ENCODE measurements at places on chromosomes 7 and 10.

DNA sequence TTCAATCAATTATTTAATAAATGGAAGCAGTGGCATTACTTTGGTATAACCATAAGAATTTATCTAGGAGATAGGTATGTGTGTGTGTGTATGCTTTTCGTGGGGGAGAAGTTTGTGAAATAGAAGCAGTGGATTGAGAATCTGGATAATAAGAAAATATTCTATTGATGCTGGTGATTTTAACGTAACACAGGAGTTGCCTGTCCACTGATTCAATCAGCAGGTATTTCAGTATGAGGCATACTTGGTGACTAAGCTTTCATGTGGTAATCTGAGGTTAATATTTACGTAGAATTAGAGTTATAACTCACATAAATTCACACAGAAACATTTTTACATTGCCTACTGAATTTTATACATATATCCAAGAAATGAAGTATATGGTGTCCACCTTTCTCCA, 568.0 kb downstream of the ZWINT start:
- DNase-seq = no peak

DNA sequence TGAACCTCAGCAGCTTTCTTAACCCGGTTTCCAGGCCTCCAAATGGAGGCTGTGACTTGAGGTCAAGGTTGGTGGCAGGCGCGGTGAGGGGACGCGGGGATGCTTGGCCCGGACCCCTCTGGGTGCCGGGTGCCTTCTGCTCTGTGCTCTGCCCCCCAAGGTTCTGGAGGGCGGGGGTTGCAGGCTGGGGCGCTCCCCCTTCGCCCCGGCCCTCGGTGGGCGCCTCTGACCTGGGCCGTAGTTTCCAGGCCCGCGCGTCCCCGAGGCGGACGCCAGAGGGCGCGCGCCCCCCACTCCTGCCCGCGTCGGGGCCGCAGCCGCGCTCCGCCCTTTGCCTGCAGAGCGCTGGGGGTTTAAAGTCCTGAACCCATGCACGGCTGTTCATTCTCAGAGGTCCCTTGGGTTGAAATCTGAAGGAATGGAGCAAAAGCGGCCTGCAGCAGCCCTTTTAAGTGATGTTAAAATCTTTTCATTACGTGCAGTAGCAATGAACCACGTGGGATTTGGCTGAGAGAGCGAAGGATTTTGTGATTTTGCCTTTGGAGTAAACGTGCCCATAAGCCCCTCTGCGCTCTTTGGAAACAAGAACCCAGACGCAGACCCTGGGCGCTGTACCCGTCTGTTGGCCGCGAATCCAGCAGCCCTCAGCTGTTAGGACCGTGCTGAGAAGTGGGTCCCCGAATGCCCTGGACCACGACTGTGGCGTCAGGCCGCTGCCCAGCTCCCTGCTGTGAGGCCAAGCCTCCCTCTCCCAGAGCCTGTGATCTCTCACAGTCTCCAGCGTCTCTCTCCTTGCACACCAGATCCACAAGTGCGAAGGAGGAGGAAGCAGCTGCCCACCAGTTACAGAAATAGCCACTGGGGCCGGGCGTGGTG, 135.0 kb downstream of the ACTR3B start:
- peak; percentile 64 for DNase-seq

GRCh38 chr7:17986851-17987250, 40.8 kb downstream of the PRPS1L1 start:
- DNase-seq = no peak

- no peak for DNase-seq
Measured at GRCh38 chr10:133204226-133205015, 25.6 kb upstream of the UTF1 start.

DNA sequence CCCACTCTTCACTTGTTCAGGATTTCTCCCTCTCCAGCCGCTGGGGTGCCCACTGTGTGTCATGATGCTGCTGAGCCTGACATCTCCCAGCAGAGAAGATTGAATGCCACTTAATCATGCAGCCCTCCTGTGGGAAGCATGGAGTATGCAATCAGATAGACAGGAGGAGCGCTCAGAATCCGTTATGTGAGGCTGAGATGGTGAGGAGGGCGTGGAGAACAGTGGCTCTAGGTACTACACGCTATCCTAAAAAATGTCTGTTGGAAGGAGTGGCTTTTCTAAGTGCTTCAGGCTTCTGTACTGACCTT, 334.3 kb downstream of the LRMDA start:
- no peak for DNase-seq
